ENCODE measurements at places on chromosomes 3 and 15.

- no peak for DNase-seq
These were observed 345.7 kb downstream of the CNTN3 start for GRCh38 chr3:74268753-74269152.

- DNase-seq = no peak
These were observed 252.8 kb downstream of the CD47 start for GRCh38 chr3:107837895-107838612.

DNA sequence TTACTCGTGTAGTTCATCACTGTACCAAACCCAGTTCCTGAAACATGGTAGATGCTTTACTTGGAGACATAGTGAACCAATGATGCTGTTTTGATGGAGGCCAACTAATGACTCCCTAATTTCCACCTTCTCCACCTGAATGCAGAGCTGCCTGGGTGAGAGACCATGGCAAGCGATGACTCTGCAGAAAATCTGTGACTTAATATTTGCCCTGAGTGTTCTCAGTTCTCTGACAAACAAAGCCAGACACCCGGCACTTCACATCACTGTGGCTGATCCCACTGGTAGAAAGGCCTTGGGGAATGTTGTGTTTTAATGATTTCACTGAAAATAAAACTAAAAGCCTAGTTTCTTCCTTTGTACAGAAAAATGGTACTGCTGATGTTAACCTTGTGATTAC is 39.5 kb upstream of the UBE3A start:
- DNase-seq = no peak

GRCh38 chr3:144033863-144034262 is 62.2 kb downstream of the DIPK2A start:
- DNase-seq = no peak

GRCh38 chr3:132211896-132212295 is 105.3 kb upstream of the ACP3 start:
- DNase-seq = no peak

- DNase-seq = no peak
These were observed 21.0 kb downstream of the CCDC33 start for GRCh38 chr15:74257105-74257504.

GRCh38 chr3:30042274-30042859 is 564.0 kb upstream of the TGFBR2 start:
- peak; percentile 64 for DNase-seq

GRCh38 chr3:53773611-53774368 is 72.4 kb downstream of the CHDH start:
- DNase-seq = no peak

- DNase-seq = no peak
These were observed at the start of gene GNAT1 for GRCh38 chr3:50190936-50191660. Gene GNAT1 (plus strand): TSS chr3:50191610. CDS start chr3:50191726, 116 bp downstream.

DNA sequence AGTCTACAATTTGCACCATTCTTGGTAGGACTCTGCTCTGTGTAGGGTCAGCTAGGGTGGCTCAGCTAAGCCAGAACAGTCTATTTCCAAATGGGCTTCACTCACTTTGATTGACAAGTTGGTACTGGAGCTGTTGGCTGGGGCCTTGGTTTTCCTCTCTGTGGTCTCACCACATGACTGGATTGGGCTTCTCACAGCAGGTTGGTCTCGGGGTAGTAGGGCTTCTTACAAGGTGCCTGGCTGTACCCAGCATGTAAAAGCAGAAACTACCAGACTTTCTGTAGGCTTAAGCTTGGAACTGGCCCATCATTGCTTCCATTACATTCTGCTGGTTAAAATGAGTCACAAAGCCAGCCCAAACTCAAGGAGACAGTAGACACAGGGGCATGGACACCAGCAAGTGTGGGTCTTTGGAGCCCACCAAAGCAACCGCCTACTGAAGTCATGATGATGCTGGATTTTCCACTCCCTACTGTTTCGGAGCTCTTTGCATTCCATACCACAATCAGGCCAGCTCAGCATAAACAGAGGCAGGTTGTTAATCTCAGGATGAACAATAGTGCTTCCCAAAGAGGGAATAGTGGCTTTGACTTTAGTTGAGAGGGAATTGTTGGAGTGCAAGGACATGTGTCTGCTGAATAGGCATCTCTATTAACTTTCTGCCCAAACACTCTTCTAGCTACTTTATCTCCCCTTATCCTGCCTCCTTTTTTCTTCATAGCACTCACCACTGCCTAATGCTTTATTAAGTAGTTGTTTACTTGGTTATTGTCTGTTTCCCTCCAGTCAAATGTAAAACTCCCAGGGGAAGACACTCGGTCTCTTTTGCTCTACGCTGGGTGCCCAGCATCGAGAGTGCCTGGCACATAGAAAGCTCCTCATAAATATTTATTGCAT is 78.0 kb upstream of the RARB start:
- DNase-seq = no peak

GRCh38 chr3:17552351-17552750 is 190.1 kb downstream of the TBC1D5 start:
- no peak for DNase-seq

DNA sequence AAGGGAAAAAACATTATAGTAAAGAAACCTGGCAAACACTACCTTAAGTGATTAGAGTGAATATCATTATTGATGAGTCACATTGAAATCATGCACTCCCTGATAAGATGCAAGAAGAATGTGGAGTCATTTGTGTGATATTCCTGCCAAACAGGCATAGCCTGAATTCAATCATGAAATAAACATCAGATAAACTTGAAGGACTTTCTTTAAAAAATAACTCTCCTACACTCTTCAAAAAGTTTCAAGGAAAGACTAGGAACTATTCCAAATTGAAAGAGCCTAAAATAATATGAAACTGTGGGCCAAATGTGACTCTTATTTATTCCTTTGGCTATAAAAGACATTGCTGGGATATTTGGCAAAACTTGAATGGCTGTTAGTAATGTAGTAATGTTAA is 625.7 kb upstream of the LMCD1 start:
- no peak for DNase-seq

DNA sequence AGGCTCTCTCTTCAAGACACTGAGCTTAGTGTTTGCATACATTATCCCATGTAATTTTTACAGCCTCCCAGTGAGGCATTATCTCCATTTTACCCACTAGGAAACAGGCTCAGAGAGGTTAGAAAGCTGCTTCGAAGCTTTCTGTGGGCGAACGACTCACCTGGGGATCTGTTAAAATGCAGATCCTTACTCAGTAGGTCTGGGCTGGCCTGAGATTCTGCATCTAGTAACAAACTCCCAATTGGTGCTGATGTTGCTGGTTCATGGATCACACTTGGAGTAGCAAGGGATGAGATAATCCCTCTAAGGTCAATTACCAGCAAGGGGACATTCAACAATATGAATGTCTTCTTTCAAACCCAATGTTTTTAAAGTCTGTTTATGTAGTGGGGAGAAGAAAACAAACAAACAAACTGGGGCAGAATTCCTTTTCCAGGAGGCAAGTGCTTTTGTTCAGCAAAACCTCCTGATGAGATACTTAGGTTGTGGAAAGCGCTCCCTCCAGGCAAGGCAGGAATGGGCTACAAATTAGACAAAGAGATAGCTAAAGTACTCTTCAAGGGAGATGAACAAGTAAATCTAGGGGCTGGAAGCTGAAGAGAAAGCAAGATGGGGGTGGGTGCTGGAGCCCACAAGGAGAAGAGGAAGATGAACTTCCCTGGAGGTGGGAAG is 311.9 kb downstream of the SHQ1 start:
- DNase-seq = no peak

DNA sequence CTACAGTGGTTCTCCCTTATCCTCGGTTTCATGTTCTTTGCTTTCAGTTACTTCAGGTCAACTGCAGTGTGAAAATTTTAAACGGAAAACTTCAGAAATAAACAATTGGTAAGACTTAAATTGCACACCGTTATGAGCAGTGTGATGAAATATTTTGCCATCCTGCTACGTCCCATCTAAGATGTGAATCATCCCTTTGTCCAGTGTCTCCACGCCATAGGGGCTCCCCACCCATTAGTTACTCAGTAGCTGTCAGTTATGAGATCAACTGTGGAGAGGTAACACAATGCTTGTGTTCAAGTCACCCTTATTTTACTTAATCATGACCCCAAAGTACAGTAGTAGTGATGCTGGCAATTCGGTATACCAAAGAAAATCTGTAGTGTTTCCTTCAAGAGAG is 47.4 kb downstream of the TJP1 start:
- no peak for DNase-seq

- DNase-seq = no peak
These were observed 154.5 kb upstream of the TSC22D2 start for GRCh38 chr3:150253622-150254021.

DNA sequence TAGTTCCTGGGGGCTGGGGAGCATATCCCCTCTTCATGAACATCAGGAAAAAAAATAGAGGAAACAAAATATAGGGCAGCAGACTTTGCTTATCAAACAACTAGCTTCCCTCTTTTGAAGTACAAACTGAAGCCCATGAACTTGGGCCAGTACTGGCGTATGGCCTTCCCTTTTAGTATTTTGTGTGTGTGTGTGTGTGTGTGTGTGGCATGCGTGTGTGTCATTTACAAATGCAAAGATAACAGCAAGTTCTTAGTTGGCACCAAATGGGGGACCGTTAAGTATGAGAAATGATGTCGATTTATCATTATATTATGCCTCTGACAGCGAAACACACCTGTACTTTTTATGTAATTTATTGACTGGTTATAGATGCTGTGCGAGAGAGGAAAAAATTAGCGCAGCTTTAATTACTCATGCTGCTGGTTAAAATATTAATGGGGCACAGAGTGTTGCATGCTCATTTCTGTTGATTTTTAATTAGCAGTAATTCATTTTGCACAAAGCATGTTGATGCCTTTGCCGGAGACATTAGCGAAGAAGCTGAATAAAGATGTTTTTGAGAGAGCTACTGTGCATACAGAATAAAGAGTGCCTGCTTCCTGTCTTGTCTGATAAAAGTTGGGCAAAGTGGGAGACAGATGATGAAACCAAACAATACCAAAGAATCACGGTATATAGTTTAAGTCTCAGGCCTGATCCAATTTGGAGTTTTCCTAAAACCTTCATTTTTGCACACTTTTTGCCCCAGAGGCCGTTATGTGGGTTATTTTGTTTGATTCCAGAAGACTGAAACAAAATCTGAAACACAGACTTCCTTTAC is 297.1 kb downstream of the SATB1 start:
- no peak for DNase-seq

- DNase-seq = no peak
These were observed 3.0 kb upstream of the ZBED2 start for GRCh38 chr3:111598139-111598538.

DNA sequence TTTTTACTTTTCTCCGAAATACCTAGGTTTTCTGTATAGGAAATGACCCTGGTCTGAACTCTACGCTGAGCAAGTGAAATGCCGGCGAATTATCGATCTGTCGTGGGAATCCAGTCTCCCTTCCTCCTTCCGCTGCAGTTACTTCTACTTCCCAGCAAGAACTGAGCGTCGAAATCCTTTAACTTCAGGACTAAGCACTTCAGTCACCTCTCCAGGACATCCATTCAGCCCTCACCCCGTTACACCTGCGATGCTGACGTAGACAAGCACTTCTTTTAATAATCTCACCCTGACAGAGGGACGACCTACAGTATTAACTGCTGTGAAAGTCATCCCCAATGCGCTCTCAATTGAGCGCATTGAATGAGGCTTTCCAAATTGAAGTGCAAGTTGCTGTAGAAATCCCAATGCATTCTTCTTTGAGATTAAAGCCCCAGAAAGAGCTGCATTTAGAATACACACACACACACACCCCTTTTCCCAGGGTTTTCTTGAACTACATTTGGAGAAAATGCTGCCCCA is 1.3 kb downstream of the TOP2B start:
- DNase-seq = no peak

- no peak for DNase-seq
These were observed 136.9 kb upstream of the SLC2A2 start for GRCh38 chr3:171163101-171164066.

- DNase-seq = no peak
These were observed 828.0 kb upstream of the DPPA4 start for GRCh38 chr3:110165370-110165743.

DNA sequence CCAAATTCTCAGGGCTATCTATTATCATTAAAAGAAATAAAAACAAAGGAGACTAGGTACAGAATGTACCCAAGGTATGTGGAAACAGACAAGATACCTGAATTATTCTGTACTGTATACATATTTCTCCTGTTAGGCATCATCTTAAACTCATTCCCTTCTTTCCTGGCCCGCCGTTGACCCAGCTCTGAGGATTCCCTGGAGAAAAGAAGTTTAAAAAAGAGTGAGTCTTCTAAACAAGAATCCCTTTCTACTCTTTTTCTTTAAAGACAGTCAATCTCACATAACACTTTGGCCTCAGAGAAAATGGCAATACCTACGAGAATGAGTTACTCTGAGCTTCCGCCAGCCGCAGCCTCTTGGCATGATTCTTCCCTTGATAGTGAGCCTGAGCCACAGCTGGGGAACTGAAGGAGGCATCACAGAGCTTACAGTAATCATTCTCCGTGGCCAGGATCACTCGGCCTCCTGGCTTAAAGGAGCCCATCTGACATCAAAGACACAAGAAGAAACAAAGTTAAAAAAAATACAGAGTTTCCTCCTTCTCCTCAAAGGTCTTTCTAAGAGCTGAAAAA is 44.2 kb downstream of the ZMAT3 start:
- DNase-seq = no peak

DNA sequence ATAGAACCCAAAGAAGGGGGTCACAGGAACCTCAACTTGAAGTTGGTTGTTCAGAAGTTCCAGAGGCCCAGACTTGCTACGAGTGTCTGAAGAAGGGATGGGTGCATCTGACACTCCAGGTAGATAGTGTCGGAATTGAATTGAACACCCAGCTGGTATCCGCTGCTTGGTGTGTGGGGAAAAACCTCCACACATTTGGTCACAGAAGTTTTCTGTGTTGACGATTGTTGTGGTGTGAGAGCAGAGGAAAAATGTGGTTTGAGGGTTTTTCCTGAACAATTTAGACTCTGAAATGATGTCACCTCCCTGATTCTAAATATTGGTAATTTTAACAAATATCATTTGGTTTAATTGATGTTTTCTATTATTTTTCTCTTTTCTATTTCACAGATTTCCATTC is 218.8 kb upstream of the CTNNB1 start:
- peak; percentile 11 for DNase-seq

DNA sequence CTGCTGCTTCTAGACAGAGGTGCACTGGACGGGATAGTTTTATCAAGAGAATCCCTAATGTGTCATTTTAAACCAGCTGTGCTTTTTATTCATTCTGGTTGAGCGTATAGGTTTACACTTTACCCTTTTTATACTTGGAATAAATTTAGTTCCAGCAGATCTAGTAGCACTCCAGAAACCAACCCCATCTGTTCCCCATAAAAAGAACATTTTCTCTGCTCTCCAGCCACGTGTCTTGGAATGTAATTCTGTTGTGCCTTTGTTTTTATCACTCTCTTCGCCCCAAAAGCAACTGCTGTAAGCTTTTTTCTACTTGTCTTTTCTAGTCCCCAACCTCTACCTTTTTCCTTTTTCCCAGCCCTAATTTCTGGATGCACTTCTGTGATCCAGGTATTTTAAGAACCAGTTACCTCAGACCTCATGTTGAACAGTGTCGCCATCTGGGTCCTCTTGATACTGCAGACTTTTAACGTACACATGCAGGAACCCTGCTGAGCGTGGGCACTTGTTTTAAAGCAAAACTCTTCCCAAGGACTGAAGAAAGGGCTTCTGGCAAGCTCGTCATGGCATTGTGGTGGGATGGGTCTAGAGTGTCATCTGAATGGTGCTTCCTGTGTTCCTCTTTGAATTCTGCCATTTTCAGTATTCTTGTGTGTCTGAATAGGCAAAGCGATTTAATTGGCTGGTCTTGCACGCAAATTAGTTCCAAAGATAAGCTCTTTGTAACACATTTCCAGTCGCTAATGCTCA is 5.7 kb upstream of the EXOG start:
- DNase-seq = no peak
